Stimulated activated CD8-positive, alpha-beta memory T cell treated with anti-CD3 and anti-CD28 coated beads, Interleukin-2, amount 100 ng/mL, for 1 hour (primary cell): ENCODE measurements at places on chromosomes 5 and 9.

- DNase-seq: no peak
These were observed 15.5 kb downstream of the CSF1R start for GRCh38 chr5:150070821-150071220.

DNA sequence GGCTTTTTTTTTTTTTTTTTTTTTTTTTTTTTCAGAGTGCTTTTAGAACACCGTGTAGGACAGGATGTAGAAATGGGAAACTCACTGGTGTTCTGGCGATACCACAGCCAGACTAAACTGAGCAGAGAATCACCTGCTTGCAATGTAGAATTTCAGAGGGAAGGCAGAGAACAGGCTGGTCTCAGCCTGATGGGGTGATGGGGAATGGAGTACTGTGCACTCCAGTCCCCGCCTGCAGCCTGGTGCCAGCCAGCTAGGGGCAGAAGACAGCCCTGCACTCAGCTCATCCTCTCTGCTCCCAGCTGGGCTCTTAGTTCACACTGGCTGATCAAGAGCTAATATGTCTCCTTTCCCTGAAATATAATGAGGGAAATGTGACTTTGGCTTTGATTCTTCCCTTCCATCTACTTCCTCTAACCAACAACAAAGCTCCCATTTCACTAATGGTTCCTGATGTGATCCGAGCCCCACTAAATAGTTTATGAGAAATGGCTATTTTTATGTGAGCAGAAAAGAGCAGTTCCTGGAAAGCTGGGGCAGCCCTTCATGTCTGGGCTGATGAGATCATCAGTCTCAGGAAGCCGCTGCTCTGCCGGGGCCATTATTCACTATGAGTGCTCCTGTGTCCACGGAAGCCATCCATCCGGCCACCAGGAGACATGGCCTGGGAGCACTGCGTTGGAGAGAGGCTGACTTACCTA lies 209.7 kb downstream of the GADD45G start:
- DNase-seq: no peak

DNA sequence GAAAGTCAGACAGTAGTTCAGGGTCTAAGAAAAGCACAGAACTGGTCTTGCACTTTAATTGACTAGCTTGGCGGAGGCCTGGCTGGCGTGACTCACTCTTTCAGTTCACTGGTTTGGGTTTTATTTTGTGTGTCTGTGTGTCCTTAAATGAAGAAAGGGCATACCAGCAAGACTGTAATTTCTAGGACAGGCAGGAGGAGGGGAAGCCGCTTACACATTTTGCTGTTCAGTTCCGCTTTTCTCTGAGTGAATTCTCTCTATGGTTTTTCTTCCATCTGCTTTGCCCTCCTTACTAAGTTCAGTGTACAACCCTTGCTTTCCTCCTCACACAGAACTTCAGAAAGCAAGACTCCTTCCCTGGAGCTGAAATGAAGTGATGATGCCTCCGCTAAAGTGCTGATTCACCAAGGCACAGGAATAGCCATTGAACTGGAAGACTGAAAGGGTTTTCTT lies 150.8 kb downstream of the MEF2C start:
- DNase-seq: no peak

DNA sequence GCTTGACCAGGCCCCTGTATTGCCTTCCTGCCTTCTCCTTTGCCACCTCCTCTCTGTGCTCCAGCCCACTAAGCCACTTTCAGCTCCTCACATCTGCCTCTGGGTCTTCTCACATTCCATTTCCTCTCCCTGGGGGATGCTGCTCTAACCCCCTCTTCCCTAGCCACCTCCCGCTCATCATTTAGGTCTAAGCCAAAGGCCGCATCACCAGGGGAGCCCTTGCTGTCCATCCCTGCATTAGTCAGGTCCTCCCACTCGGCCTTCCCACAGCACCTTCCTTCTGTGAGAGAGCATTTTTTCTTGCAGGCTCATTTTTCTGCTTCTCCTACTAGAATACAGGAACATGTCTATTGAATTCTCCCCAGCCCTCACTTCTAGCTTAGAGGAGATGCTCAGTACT lies 72.6 kb upstream of the GALNT10 start:
- DNase-seq: no peak

DNA sequence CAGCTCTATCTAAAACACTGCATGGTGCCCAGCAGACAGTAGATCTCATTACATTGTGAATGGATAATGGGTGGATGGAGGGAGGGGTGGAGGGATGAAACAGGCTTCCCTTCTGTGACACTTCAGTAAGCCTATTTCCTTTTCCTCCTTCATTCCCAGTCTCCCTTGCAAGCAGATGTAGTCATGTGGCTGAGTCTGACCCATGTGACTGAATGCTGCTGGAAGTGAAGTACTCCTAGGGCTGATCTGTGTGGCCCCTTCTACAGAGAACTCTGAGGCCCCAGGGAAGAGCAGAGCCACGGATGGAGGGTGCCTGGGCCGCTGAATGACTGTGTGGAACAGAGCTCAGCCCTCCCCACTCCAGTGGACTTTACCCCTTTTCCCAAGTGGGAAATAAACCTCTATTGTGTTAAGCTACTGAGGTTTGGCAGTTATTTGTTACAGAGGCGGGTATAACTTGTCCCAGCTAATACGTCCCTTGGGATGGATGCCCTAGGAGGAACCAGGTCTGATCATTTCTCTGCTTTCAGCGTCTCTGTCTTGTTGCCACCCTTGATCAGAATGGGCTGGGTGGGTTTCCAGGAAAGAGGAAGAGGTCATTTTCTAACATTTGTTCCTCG lies 176.1 kb upstream of the MVB12B start:
- DNase-seq: no peak

GRCh38 chr5:111259636-111260035 lies 35.5 kb downstream of the CAMK4 start:
- DNase-seq: no peak
